ENCODE measurements at places on chromosomes 11 and 22. TPM values are rescaled to one million over a fixed set of nuclear protein-coding genes. Genes with fewer than 3 reads are reported as not detected.

The NPTXR gene
- total RNA-seq, result 11.5 TPM

DNA sequence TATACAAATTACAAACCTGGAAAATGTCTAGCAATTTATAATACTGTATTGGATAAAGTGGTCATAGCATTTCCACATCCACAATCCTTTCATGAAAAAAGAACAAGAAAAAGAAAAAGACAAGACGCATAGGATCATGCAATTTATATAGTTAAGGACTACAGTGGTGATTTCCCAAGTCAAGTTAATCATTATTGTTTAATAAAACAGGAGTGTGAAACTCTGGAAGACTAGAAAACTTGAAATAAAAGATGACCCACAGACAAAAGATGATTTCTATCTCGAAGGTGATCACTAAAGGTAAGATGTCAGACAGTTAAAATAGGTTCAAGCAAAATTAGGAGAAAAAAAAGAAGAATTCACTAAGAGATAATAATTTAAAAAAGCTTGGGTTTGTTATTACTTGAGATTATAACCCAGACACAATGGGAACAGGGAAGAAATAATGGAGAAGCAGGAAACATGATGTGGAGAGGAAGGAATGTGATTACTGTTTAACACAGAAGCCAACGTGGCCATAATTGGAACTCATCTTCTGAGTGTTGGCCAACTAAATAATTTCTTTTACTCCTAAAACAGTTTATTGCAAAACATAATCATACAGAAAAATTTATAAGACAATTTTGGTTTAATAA lies 441.2 kb upstream of the ANO3 start:
- no peak for DNase-seq

GRCh38 chr22:17348464-17349103 lies 20.7 kb upstream of the CECR2 start:
- DNase-seq, result no peak

DNA sequence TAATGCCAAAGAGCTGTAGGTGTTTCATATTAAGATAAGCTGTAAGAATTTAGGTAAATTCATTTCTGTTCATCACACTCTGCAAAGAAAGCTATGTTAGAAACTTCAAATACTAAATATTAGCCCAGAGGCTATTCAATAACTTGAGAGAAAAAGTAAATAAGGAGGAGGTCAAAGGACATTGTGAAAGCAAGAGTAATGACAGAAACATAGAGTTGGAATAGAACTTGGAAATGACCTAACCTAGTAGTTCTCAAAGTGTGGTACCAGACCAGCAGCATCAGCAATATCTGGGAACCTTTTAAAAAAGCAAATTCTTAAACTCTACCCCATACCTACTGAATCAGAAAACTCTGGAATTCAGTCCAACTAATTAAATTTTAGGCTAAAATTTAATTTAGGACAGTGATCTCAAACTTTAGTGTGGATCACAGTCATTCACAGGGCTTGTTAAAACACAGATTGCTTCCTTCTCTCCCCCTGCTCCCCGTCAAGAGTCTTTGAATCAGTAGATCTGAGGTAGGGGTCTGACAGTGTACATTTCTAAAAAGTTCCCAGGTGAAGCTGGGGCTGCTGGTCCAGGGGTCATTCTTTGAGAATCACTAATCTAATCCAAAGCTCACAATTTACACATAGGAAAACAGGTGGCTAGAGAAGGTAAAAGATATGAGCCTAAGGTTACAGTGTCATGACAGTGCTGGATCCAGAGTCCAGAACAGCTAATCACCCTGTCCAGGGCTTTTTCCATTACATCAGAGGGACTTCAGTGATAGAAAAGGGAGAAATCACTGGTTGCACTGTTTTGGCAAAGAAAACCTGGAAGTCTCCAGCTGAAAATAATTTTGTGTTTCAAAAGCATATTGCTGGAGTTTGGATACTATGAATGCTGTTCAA lies 241.1 kb downstream of the SOX6 start:
- no peak for DNase-seq

- no peak for DNase-seq
Measured at GRCh38 chr11:1869427-1870325, 16.8 kb downstream of the LSP1 start.

- no peak for DNase-seq
Measured at GRCh38 chr11:31799435-31800397, 11.4 kb downstream of the PAX6 start.
